ENCODE measurements at places on chromosomes 1 and 21.
A peak's percentile ranks its signal among the peaks of the same experiment; 100 is the strongest.

GRCh38 chr1:210301615-210302000, 27.1 kb upstream of the HHAT start:
- DNase-seq = no peak

GRCh38 chr1:51063121-51063520, 38.9 kb upstream of the C1orf185 start:
- no peak for DNase-seq

DNA sequence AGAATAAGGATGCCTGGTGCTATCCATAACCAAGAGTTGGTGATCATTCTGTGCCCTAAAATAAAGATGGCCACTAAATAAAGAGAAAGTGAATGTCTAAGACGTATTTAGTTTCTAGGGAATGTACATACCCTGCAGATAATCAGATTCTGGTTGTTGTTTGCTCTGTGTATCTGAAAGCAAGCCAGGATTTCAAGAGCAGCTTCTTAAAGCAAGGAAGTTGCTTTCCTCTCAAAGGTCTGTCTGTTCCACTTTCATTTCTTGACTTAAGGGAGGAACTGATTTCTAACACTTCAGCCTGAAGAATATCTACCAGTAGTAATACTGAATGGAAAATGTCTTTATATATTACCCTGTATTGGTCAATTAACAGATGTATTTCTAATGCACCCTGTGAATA, 88.8 kb downstream of the KIF1B start:
- no peak for DNase-seq

DNA sequence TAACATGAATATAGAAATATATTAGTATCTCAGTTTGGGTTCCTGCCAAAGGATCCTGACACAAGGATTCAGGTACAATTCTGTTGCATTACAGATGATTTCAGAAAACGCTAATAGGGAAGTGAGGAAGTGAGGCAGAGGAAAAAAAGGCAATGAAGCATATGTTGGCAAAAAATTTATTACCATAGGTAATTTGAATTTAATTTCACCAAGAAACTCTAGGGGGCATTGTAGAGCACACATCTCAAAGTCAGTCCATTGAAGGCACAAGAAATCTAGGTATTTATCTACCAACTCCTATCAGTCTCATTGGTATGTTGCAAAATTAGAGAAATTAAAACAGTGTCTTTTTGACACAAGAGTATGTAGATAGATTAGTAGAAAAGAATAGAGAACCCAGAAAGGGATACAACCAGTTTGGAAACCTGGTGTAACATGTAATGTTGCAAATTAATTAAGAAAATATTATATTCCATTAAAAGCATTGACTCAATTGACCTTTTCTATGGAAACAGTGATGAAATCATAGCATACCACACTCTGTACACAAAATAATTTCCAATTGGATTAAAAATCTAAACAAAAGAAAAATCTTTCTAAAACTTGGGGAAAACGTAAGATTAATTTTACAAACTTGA, 104.9 kb upstream of the SNX7 start:
- no peak for DNase-seq

GRCh38 chr1:167648978-167649744, 19.1 kb downstream of the RCSD1 start:
- DNase-seq = no peak

GRCh38 chr21:33975548-33976081, 60.0 kb upstream of the ATP5PO start:
- DNase-seq = peak; percentile 73

DNA sequence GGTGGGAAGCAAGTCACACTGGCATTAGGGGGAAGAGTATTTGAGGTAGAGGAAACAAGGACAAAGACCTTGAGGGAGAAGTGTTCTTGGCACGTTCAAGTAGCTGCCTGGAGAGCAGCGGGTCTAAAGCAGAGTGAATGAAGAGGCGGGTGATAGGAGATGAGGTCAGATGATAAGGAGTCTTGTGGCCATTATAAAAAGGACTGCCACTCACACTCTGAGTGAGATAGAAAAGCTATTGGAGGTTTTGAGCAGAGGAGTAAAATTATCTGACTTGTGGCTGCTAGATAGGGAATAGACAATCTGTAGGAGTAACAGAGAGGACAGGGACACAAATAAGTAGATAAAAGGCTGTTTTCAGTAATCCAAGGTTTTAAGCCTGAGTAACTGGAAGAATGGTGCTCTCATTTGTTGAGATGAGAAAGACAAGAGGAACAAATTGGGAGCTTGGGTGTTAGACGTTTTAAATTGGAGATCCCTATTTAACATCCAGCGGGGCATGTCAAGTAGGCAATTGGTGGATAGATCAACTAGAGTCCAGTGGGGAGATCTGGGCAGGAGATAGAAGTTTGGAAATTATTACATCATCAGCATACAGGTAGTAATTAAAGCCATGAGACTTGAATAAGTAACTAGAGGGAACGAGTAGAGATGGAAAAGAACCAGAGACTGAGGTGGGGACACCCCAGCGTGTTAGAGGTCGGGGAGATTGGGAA, 43.7 kb downstream of the HENMT1 start:
- no peak for DNase-seq

GRCh38 chr21:31901315-31901714, 28.5 kb downstream of the HUNK start:
- no peak for DNase-seq

GRCh38 chr1:40936931-40937339, 42.6 kb upstream of the CTPS1 start:
- DNase-seq = no peak

DNA sequence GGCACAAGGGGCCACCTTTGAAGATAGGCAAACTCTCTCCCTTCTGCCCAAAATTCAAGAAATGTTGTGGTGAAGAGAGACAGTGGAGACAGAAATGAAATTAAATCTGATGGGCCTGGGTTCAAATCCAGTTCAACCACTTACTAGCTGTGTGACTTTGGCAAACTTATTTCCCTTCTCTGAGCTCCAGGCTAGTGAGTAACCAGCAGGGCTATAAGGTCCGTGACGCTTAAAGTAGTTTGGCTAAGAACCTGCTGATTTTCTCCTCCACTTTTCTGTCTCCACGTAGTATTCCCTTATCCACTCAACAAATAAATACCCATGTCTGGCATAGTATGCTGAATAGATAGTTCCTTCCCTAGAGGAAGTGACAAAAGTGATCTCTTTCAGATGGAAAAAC, 1.9 kb downstream of the SLC2A1 start:
- DNase-seq = no peak

GRCh38 chr1:31600641-31601040, 16.8 kb upstream of the HCRTR1 start:
- no peak for DNase-seq

DNA sequence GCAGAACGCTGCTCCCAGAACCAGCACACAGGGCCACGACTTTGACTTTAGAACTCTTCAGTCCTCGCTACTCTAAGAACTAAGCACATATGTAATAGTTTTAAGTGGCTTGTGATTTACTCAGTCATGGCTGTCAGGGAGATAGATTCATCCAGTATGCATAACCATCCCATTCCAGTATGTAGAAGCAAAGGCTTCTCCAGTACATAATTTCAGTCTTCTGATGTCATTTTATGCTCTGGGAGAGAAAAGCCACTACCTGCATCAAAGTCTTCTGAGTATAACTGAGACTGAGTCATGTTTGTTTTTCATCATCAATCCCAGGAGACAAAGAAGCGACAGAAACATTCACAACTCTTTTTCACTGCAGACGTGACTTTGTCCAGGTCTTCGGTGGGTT, 885.7 kb downstream of the PLA2G4A start:
- no peak for DNase-seq

GRCh38 chr1:51833700-51834099, 44.8 kb downstream of the NRDC start:
- DNase-seq = no peak

DNA sequence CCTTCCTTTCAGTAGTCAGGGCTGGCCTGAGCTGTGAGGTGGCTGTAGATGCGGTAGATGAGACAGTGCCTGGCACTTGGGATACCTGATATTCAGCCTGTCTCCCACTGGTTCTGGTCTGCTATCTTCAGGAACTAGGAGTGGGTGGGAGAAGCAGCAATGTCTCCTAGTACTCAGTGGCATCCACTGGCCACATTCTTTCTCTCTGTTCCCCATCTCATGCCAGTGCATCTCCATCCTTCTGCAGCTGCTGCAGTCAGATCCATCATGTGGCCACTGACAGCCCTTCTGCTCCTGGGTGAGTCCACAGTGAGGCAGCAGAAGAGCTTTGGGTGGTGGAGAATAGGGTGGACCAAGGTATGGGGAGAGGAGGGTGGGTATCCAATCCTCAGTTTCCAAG, 1.1 kb downstream of the FCRLB start:
- no peak for DNase-seq
